T-helper 17 cell (primary cell): ENCODE measurements at places on chromosomes 16 and 17. TPM values are rescaled to one million over a fixed set of nuclear protein-coding genes. Genes with fewer than 3 reads are reported as not detected.

DNA sequence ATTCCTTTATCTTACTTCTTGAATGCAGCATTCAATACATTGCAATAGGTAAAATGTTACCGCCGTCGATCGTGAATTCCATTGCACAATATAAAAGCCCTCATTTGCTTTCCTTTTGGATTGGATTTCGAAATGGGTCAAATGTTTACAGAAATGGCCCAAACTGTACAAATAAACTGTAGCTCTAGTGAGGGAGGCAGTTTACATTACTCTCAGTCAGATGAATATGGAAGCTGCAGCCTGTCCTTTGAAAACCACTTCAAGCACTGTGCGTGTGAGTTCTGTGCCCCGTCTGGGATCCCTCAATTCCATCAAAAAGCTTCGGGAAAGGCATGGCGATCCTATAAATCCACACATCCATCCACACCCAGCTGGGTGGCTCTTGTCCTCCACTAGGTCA is 258.6 kb upstream of the FOXF1 start:
- no peak for DNase-seq

DNA sequence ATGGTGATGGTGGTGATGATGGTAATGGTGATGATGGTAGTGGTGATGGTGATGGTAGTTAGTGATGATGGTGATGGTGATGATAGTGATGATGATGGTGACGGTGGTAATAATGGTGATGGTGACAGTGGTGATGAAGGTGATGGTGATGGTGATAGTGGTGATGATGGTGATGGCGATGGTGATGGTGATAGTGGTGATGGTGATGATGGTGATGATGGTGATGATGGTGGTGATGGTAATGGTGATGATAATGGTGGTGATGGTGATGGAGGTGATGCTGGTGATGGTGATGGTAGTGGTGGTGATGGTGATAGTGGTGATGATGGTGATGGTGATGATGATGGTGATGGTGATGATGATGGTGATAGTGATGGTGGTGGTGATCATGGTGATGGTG is 148.7 kb upstream of the TNRC6C start:
- DNase-seq = no peak

DNA sequence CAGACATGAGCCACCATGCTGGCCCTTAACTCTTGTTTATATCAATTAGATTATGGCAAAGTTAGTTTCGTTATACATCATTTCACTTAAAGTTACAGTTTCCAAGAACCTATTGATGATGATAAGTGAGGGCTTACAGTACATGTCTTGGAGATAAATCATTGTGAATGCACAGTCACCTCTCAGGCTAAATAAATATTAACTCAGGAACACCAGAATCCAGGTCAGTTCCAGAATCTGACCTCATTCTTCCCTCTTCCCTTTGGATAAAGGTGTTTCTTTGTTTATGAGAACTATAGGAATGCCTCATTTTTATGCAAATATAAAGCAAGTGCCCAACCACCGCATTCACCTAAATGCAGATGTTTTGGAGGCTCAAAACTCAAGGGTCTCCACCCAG is 48.4 kb upstream of the CRYM start:
- no peak for DNase-seq

DNA sequence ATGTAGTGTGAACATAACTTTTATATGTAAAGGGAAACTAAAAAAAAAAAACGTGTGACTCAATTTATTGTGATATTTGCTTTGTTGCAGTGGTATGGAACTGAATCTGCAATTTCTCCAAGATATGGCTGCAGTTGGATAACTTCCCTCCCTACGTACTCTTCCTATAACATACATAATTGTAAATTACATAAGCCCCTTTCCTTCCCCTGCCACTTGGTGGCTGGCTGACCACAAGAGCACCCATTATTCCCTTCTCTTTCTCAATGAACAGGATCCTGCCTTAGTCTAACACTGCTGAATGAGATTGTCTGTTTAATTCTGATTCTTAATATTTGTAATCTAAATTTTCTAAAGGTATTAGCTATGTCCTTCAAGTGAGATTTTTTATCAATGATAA is 27.8 kb downstream of the CCL4 start:
- no peak for DNase-seq

DNA sequence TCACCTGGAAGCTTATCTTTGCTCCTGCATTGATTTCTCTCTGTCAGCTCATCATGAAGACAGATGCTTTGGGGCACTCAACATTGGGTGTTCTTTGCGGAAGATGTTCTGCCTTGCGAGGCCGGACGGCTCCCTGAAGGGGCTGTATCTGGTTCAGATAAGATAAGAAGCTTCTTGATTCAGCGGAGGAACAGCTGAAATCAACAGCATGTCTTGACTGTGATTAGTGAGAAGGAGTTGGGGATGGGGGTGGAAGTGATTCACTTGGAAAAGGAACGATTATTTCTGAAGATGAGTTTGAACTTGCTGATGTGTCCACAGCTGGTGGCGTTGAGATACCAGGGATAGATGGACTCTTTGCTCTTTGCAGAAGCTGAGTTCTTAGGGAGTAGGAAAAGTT is 126.9 kb upstream of the WSCD1 start:
- no peak for DNase-seq

- DNase-seq = no peak
These were observed 228.2 kb downstream of the GRIN2A start for GRCh38 chr16:9953908-9954570.

DNA sequence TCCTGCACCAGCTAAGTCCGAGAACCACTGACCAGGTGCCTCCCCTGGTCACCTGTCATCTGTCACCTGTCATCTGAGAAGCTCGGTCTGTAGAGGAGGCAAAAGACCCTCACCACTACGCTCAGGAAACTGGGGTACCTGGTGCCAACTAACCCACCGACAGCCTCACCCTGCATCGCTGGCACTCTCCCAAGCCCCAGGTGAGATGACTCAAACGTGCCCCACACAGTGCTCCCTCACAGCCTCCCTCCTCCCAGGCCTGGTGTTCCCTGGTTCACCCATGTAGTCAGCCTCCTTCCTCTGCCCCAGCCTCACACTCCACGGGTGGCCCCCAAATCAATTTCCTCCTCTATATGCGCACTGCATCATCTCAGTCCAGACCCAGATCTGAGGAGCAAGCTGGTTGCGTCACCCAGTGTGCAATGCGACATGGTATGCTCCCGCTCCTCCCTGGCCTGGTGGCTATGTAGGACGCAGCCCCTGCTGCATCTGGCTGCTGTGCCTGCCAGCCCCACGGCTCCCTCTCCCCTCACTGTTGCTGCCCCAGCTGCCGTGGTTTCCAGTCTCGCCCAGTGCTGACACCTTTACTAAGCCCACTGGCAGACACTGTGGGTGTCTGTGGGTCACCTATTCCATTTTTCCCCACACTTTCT is 68.3 kb downstream of the GTF3C1 start:
- no peak for DNase-seq

DNA sequence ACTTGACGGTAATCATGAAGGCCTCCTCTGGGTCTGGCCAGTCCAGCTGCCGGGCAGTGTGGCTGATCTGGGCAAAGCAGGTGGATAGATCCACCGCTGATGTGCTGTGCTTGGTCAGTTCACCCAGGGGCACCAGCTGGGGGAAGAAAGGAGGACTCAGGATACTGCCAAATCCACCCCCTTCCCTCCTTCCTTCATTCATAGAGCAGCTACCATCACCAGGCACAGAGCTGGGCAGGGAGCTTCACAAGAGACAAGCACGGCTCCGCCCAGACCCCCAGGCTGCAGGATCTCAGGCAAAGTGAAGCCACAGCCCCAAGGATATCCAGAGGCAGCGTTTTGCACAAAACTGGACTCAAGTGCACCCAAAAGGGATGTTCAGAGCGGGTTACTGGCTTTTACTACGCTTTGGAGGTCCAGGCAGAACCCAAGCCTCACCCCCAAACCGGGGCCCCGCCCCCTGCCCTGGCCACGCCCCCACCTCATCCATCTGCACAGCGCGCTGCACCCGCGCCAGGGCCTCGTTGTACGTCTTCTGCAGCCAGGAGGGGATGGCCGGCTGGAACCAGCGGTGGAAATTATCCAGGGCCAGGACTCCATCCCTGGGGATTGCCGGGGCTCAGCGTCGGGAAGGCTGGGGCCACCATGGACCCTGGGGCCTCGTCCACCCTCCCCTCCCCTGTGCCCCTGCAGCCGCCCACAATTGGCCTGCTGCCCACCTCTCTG is 9.1 kb downstream of the UNC13D start:
- no peak for DNase-seq

- DNase-seq = no peak
These were observed 10.3 kb downstream of the CENPV start for GRCh38 chr17:16342979-16343378.

- no peak for DNase-seq
These were observed 3.4 kb upstream of the MMD start for GRCh38 chr17:55424893-55425540.

DNA sequence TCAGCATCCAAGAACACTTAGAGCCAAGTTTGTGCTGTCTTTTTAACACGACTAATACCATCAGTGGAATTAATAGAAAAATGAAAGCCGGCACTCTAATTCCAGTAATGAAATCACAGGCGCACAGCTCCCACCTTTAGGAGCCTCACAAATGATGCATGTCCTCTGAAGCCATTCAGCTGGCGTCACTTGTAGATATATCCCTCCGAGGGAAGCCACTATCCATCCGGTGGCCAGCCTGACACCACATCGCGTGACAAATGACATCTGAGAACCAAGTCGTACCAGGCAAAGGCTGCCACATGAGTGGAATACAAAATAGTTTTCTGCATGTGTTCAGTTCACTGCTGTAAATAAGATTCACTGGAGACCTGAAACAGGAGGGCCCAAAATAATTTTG is 205.6 kb downstream of the GRIN2A start:
- no peak for DNase-seq

DNA sequence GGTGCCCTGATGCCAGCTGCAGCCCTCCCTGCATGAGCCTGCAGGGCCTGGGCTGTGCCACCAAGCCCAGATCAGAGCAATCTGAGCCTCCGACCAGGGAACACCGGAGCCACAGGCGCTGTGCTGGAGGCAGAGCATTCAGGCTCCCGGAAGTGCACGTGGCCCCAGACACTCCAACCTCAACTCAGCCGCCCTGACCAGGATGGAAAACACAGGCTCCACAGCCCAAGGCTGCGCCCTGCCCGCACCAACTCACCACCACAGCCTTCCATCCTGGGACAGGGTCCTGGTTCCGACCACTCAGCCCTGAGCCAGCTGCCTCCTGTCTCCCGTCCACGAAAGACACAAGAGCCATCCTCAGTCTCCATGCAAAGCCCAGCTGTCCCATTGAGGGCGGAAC is 18.5 kb downstream of the LMF1 start:
- no peak for DNase-seq

KRTAP1-1 gene
- total RNA-seq = not detected
